ENCODE measurements at places on chromosomes 1 and 21.

DNA sequence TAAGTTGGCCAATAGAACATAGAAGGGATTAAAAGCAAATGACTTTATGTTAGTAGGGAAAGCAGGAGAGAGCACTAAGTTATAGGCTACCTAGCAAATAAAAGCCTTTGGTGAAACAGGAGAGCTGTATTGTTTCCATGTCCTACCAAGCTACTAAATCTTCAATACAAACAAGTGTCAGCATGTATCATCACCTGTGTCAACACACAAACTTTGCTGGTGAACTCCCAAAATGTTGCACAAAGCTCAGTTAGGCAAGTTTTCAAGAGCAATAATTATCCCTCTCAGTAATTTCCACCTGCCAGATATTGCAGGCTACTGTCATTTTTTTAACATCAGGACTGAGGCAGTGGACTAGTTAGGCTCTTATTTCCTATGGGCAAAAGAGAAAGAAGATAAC is 77.7 kb upstream of the ADAM30 start:
- DNase-seq, result no peak

DNA sequence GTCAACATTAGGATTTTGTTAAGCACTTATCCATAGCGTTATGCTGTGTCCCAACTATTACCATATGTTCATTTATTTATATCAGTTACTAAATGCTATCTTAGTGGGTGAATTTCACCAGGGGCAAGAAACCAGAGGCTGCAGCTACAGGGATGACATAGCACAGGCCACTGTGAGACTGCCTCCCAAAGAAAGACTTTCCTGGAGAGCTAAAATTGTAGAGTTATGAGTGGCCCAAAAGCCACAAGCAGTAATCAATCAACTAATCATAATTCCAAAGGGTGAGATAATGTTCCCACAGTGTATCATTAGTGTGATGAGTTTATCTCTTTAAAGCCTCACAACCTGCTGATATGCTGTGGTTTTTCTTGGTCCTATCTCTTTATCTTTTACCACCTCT is 3.8 kb upstream of the TGFB2 start:
- no peak for DNase-seq

DNA sequence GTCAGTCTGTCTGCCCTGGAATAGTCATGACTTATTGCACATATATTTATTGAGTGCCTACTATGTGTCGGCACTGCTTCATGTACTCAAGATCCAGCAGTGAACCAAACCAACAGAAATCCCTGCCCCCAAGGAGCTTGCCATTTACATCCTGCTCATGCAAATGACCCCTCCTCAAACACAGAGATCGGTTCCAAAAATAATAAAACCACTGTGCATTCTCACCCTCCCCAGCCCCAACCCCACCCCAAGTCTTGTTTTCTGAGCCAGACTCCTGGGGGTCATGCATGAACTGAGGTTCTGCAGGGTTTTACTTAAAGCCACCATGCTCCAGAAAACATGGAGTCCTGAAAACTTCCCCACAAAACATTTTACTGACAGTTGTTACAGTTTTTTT is 61.9 kb downstream of the KIAA0040 start:
- DNase-seq, result no peak

GRCh38 chr21:33397717-33398116 is 5.5 kb upstream of the IFNGR2 start:
- DNase-seq, result no peak

- no peak for DNase-seq
Observed at GRCh38 chr1:5709461-5709975, 282.7 kb downstream of the NPHP4 start.

DNA sequence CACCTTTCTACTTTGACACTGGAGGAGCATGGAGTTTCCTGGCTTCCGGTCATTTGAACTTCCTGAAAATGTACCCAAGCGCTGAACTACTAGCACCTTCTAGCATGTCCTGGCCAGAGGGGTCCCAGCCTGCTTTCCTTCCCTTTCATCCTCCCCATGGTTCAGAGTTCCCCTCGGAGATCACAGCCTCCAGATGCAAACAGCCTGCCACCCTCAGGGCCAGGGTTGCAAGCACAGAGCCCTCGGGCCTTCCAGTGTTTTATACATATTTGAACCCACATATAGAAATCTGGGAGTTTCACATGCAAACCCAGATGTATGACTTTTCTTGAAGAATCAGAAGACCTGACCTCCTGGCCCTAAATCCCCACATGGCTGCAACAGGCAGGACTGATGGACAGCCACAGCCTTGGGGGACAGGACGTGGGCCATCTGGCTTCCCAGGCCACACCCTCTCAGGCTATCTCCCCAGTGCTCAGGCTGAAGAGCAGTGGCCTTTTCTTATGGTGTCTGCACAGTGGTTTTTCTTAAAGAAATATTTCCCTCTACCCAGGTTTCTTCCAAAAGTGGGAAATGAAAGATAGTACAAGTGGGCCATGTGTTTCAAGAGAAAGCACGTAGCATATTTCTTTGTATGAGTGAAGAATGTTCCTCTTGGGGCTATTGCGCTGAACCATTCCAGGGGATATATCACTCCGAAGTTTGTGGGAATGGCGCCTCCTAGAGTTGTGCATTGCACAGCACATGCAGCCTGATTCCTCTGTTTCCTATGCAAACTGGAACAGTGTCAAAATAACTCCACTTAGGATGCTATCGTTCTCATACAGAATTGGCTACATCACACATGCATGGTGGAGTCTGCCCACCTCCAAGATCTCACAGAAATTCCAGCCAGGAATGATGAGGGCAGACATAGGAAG is 232.0 kb upstream of the VAMP3 start:
- DNase-seq, result no peak

GRCh38 chr1:6599141-6599975 is 3.3 kb downstream of the KLHL21 start:
- DNase-seq, result no peak

DNA sequence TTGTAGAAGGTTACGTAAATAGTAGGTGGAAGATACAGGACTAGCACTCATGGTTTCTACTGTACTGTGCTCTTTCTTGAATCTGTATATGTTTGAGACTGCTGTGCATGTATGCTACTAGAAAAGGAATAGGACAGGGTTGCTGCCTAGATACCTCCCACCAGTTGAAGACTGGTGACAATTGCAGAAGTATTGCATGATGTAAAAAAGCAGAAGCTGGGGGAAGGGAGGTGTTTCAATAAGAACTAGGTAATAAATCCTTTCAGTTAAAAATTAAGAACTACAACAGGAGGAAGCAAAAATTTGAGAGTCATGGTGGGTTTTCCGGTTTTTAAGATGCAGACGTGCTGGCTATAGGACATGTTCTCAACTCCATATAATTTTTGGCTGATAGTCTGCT is 88.1 kb downstream of the CCDC30 start:
- DNase-seq, result no peak

- no peak for DNase-seq
Observed at GRCh38 chr1:30780409-30780808, 22.8 kb upstream of the LAPTM5 start.

DNA sequence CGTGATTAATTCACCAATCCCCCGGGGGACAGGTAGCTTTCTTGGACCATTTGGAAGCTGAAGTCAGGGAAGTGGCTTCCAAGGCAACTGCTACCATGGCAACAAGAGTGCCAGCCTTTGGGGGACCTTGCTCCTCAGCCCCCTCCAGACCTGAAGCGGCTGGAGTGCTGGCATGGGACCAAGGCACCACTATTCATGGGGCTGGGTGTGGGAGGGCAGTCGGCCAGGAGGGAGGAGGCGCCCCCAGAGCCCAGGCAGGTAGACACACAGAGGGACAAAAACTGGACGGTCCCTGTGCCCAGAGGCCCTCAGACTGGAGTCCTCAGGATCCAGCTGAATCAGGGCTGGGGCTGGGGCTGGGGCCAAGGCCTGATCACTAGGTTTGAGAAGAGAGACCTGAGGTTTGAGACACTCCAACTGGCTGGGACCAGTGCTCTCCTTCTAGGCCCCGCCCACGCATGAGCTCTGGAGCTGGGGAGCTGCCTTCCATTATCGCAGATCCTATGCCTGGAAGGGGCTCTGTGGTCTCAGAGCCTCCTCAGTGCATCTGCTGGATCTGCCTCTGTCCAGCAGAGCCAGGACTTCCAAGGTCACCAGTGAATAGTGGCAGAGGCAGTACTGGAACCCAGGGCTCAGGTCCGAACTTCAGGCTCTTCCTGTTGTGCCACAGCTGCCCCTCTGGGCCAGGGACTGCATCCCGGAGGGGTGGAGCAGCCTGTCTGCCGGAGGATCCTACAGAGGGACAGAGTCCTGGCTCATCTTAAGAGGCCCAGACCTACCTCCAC is 3.3 kb upstream of the KNCN start:
- DNase-seq, result no peak

DNA sequence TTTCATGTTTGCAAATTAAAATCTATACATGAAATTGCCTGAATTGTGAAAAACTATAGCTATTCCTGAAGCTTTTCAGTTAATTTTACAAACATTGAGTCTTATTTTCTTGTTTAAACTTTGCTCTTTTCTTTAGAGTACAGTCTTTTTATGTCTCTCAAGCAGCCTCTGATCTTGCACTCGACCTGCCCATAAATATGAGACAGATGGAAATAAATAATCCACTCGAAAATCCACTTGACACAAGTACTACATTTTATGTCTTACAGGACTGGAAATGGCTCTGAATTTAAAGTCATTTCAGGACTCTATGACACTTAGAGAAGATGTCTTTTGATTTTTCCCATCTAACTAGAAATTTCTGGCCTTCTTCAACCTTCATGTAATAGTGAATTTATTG is 283.8 kb downstream of the USP25 start:
- DNase-seq, result no peak

DNA sequence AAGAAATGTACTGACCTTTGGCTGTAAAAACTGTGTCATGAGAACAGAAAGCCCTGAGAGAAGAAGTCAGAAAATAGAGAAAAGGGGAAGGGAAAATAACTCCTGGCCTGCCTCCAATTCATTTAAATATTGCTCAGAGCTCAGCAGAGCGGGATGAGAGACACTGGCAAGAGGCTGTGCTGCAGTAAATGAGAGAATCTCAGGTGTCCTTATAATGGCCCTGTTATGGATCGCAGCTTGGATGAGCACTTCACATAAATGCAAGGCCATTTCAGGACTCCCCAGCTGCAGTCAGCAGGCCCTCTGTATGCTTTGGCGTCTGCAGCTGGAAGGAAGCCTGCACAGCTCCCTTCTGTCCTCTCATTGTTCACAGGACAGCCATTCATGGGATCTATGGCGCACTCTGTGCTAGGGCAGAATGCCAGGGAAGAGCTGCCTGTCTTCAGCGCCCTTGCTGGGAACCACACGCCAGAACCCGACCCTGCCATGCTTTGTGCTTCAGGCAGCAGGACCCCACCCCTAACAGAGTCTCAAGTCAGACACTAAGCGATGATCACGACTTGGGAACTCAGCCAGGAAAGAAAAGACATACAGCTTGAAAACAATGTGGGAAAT is 20.7 kb upstream of the ABCB10 start:
- DNase-seq, result peak; percentile 45

GRCh38 chr1:100952104-100952745 is 56.3 kb downstream of the SLC30A7 start:
- no peak for DNase-seq

DNA sequence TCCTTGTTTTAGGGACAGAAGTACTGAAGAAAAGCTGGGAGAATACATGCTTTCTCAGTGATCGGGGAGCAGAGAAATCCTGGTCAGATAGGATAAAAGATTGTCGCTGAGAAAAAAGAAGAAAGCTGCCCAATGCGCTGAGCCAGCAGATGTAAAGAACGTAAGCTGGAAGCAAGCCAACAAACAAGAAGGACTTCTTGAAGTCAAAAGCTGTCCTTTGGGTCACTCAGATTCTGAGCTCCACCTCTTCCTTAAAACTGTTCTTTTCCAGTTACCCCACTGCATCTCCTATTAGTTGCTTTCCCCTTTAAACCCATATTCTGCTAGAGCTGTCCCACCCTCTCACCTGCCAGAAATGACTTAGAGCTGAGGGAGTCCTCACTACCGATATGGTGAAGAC is 64.8 kb downstream of the GPR137B start:
- DNase-seq, result no peak

DNA sequence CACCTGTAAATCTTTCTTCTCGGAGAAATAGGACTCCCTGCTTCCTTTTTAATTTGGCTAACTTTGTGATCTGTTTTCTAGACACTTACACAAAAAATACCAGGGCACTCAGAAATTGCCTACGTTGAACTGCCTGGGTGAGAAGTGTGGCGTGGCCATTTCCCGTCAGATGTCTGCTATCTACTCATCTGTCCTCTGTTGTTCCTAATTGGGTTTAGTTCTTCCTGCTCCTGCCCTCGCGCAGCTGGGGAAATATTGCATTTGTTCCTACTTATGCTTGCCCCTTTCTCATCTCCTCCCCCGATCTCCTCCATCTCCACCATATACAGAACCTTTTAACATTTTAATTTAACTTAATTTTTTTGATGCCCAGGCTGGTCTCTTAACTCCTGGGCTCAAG is 55.1 kb downstream of the CD58 start:
- DNase-seq, result no peak

GRCh38 chr1:225549821-225550220 is 103.1 kb downstream of the ENAH start:
- no peak for DNase-seq

- DNase-seq, result no peak
Observed at GRCh38 chr1:170214117-170215032, 68.6 kb downstream of the NTMT2 start.

DNA sequence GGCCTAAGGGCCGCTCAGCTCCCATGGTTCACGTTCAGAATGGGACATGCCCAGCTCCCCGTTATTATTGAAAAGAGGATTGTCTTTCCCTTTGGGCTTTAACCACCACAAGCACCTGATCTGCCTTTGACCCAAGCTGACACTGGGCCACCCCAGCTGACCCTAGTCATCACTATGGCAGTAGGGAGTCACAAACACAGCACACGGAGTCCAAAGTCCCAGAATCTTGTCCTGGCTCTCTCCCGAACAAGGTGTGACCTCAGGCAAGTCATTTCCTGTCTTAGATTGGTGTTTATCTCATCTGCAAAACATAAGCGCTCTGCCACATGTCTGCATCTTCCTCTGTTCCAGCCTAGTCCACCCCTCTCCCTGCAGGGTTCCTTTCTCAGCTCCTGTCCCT is 31.5 kb downstream of the IGFN1 start:
- DNase-seq, result no peak

GRCh38 chr1:40313329-40313957 is 3.6 kb downstream of the COL9A2 start:
- peak; percentile 68 for DNase-seq

GRCh38 chr1:232650418-232650817 is 20.5 kb upstream of the SIPA1L2 start:
- no peak for DNase-seq

All from hepatic stellate cell (primary cell).